ENCODE measurements at places on chromosomes 13 and 19.

GRCh38 chr19:28687296-28687695 is 525.7 kb downstream of the UQCRFS1 start:
- no peak for DNase-seq

GRCh38 chr13:32259116-32259515 is 56.0 kb downstream of the ZAR1L start:
- no peak for DNase-seq

- no peak for DNase-seq
Measured at GRCh38 chr13:35916146-35916545, 215.0 kb downstream of the DCLK1 start.

DNA sequence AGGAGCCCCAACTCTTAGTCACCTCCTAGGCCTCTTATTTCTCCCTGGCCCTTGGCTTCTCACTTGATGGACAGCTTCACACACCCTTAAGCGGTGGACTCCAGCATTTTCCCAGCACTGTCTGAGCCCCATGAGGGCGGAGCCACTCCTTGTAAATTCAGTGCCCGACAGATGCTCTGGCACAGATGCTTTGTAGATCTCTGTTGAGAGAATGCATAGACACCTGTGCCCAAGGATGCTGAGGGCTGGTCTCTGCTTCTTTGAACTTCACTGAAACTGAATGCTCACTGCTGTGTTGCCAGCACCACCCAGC is 3.3 kb downstream of the SYCN start:
- DNase-seq, result no peak

DNA sequence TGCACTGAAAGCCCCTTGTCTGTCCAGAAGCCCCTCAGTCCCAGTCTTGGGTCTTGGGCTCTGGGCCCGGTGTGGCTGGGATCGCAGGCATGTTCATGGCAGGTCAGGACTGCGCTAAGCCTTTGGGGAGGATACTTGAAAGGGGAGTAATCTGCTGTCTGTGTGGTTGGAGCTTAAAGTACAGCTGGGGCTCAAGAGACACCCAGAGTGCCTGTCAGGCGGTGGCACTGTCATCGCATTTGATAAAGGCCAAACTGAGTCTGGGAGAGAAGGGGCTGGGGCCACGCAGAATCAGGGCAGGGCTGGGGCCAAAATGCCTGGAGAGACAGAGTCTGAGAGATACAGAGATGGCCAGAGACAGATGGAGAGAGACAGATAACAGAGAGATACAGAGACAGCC is 4.2 kb upstream of the CILP2 start:
- DNase-seq, result no peak

GRCh38 chr19:7611541-7612279 is 16.0 kb downstream of the CAMSAP3 start:
- DNase-seq, result no peak

DNA sequence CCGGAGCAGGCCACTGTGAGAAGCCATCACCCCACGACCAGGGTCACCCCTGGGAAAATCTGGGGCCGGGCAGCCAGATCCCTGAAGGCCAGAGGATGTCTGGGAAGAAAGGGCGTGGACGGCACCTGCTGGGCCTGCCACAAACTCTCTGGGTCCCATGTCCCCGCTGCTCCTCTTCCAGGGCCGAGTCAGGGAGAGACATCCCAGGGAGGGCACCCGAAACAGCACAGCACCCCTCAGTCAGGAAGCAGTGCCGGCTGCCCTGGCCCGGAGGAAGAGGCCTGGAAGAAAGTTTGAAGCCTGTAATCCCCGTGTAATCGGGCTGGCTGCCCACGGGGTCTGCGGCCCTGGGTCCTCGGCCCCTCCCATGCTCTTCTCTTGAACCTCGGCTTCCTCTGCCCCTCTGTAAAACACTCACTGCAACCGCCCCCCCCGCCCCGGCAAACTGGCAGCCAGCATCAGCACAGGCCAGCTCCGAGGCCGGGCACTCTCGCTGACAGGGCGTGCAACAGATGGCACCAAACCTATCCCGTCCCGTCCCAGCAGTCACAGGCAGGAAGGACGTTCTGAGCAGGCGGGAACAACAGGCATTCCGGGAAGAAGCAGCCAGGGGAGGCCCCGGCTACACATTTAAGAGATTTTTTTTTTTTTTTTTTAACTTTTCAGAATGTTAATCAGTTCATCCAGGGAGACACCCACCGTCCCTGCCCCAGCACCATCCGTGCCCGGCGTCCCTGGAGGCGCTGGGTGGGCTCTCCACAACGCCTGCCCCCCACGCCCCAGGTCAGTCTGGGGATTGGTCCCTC is 1.5 kb downstream of the SBNO2 start:
- DNase-seq, result peak; percentile 62

DNA sequence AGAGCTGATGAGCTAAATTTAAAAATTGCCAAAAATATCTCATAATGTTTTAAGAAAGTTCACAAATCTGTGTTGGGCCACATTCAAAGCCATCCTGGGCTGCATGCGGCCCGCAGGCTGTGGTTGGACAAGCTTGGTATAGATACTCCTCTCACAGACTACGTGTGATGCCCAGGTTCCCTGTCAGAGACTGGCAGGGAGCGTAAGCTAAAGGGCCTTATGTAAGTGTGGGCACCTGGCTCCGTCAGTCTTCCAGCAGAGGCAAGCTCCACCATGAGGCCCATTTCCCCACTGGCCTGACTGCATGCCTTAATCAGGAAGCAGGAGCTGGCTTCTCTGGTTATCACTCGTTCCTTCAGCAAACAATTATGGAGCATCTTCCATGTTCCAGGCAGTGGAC is 200.2 kb downstream of the FOXO1 start:
- no peak for DNase-seq

GRCh38 chr13:100589178-100589725 is 663 bp upstream of the GGACT start:
- DNase-seq, result no peak

GRCh38 chr13:51266642-51267041 is 44.4 kb downstream of the FAM124A start:
- no peak for DNase-seq

- no peak for DNase-seq
Measured at GRCh38 chr13:87537951-87538350, 133.2 kb upstream of the SLITRK5 start.

All from fibroblast of skin of right quadriceps (primary cell).